Activated CD8-positive, alpha-beta T cell treated with anti-CD3 and anti-CD28 coated beads for 36 hours (primary cell): ENCODE measurements at places on chromosomes 1 and 21. TPM values are rescaled to one million over a fixed set of nuclear protein-coding genes. Genes with fewer than 3 reads are reported as not detected.

HYI gene
- total RNA-seq: 4.1 TPM

ITLN2 gene
- total RNA-seq: not detected

EDN2 gene
- not detected for total RNA-seq

ANGPTL1 gene
- not detected for total RNA-seq

SLC35F3 gene
- total RNA-seq: 3.1 TPM

DNA sequence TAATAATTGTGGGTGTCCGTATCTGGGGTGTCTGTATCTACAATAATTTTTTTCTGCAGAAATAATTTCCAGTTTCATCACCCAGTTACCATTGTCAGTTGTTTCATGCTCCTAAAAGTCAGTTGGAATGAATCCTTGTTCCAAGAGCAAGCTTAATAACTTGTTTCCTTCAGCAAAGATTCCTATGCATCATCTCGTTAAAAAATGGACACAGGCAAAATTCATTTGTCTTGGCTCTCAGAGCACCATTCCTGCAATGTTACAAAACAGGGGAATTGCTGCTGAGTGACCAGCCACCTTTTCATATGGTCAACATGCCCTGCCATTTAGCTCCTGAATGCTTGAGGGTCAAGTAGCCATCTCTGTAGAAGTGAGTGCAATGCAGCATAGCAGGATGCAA is 393.4 kb downstream of the KCNT2 start:
- DNase-seq: no peak

GRCh38 chr21:36260030-36260787 is 59.8 kb upstream of the MORC3 start:
- peak; percentile 58 for DNase-seq

DNA sequence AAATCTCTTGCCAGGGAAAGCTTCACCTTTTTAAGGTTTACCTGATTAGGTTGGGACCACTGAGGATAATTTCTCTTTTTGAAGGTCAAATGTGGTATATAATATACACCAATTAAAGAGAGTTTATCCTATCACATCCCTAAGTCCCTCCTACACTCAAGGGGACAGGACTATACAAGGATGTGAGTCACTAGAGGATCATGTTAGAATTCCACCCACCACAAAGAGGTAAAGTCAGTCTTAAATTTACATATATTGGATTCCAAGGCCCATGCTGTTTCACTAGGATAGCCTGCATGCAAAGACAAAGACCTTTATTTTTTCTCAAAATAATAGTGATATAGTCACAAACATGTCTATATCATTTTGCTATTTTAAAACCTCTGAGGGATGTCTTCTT is 164.4 kb downstream of the GIPC2 start:
- DNase-seq: no peak

DNA sequence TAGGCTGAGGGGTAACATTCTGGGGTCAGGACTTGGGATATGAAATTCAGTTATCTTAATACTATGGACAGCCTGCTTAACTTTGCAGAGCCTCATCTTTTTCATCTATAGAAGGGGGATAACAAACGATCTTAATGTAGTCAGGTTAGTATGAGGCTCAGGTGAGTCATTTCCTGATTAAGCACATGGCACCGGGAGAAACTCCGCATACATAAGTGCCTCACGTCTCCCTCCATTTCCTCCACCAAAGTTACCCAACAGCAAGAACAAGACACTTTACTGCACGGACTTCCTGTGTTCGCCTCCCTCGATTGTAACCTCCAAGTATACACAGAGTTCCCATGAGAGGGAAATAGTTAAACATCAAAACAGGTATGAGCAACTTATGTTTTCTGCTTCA is 112.7 kb upstream of the COA6 start:
- DNase-seq: peak; percentile 53

DNA sequence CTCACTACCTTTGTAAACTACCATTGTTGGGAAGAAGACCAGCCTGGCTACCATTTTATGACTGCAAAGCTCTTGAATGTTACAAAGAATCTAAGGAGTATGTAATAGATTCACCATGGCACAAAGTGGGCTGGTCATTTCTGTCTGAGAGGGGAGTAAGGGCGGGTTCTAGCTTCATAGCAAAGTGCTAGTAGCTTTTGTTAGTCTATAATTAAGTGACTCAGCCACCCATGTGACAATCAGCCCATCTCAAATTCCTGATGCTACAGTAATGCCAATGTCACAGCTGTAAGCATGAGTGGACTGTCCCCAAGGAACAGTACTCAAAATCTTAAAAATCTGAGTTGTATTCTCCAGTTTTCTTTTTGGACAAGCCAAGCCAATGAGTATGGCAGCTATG is 15.4 kb upstream of the OTUD3 start:
- no peak for DNase-seq

- no peak for DNase-seq
Measured at GRCh38 chr1:200178340-200178739, 150.8 kb downstream of the NR5A2 start.

GRCh38 chr1:178530037-178530402 is 17.1 kb downstream of the TEX35 start:
- no peak for DNase-seq

DNA sequence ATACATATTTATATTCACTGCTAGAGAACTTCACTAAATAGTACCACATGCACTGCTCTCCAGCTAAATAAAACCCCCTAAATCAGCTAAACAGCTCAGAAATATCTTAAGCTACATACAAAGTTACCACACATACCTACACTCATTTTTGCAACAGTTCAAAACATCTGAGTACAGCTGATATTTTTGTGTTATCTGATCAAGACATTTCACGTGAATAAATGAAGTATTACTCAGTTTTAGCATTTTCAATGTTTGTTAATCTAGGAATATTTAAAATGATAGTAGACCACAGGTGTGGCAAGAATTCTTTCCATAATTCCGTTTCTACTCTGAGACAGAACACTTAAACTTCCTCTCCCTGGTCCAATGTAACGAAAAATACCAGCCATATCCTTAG is 20.8 kb downstream of the EVI5 start:
- no peak for DNase-seq

GRCh38 chr1:5718831-5719632 is 273.2 kb downstream of the NPHP4 start:
- no peak for DNase-seq

DNA sequence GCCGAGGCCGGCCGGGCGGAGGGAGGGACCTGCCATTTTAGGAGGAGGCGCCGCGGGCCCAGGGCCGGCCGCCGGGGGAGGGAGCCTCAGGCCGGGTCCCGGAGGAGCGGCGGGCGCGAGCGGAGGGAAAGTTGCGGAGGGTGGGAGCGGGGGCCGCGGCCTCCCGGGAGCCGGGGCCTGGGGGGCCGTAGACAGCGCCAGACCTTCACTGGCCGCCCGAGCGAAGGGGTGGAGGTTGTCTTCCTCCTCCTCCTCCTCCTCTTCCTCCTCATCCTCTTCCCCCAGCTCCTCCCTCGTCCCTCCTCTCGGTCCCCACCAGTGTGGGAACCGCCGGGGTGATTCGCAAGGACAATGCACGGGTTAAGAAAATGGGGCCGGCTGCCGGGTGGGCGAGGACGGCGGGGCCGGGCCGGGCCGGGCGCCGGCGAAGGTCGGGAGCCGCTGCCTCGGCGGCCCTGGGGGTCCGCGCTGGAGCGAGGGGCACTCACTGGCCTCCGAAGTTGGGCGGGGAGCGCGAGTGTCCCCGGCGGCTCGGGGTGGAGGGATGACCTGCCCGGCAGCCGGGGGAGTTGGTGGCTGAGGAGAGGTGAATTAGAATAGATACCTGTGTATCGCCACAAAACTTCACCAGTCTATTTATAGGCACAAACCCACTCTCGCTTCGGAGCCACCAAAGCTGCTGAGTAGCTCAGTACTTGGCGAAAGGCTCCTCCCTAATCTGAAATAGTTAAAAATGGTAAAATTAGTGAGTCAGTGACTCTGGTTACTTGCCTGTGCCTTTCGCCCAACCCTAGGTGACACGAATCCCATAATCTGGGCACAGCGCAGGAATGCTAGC is 1.3 kb downstream of the DYRK1A start:
- peak; percentile 60 for DNase-seq

GRCh38 chr1:159594625-159595405 is 7.2 kb downstream of the APCS start:
- no peak for DNase-seq
